ENCODE measurements at places on chromosomes 6 and 20. TPM values are rescaled to one million over a fixed set of nuclear protein-coding genes. Genes with fewer than 3 reads are reported as not detected.

- no peak for ATAC-seq
These were observed 329.5 kb upstream of the HSF2 start for GRCh38 chr6:122069932-122070331.

DNA sequence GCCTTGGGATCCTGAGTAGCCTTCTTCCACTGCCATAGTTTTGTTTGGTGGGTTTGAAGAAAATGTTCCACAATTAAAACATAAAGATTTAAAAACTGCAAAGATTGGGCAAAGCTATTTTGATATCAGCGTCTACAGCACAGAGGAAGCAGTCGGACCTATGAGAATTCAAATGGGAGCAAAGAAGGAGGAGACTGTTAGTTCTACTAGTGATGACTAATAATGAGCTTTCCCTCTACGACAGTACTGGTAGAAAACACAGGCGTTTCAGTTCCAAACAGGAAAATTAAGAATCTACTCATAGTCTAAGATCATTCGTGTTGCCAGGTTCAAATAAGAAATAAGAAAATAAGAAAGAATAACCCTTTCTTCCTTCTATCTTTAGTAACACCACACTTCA lies 121.2 kb downstream of the INSM1 start:
- ATAC-seq, result peak; percentile 32

- ATAC-seq, result no peak
These were observed 54.3 kb upstream of the APCDD1L start for GRCh38 chr20:58569241-58570125.

DNA sequence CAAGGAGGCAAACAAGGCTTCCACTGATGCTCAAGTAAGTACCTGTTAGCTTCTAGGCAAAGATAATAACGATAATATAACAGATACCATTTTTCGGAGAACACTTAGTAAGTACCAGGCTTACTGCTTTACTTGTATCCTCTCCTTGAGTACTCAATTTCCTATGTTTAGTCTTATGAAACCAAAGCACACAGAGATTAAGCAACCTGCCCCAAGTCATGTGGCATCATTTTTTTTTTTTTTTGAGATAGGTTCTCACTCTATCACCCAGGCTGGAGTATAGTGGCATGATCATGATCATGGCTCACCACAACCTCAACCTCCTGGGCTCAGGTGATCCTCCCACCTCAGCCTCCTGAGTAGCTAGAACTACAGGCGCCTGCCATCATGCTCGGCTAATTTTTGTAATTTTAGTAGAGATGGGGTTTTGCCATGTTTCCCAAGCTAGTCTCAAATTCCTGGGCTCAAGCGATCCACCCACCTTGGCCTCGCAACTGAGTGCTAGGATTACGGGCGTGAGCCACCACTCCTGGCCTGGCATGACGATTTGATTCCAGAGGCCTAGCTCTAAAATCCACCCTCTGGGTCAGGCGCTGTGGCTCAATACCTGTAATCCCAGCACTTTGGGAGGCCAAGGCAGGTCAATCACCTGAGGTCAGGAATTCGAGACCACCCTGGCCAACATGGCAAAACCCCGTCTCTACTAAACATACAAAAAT lies 14.0 kb downstream of the SPAG4 start:
- ATAC-seq, result no peak

GRCh38 chr20:17909869-17910321 lies 58.7 kb downstream of the SNX5 start:
- no peak for ATAC-seq

DNA sequence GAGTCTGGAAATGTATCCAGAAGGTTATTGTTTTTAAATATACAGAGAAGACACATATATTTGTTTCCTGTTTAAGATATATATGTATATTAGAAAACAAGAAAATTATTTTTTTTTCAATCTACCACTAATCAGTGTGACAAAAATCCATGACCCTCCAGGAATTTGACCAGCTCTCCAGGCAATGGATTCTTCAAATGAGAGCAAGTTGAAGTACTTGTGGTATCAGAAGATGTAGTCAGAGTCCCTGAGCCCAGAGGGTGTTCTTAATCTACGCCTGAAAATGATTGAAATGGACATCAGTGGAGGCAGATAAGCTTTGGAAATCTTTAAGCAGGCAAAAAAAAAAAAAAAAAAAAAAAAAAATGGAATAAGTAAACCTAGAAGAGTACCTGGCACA lies 186.5 kb upstream of the QKI start:
- no peak for ATAC-seq

DNA sequence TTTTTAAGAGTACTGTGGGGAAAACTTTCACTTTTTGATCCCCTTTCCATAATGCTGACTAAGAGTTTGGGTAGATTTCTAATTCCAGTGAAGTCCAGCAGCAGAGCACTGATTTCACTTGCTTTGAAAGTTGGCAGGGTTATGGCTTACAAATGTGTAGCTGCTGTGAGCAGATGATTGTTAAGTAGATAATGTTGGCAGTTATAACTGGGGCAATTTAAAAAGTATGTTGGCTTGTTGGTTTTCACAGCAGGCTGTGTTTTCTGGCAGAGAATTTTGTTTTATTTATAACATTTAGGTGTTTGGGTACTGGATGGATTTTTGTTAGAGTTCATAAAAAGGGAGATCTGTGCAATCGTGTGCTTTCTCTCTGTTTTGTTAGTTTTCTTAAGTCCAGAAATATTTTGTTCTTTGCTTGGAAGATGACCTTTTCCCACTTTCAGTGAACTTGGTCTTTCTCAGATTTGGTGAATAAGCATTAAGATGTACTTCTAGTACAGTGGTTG lies 31.4 kb downstream of the AFDN start:
- ATAC-seq, result no peak

DNA sequence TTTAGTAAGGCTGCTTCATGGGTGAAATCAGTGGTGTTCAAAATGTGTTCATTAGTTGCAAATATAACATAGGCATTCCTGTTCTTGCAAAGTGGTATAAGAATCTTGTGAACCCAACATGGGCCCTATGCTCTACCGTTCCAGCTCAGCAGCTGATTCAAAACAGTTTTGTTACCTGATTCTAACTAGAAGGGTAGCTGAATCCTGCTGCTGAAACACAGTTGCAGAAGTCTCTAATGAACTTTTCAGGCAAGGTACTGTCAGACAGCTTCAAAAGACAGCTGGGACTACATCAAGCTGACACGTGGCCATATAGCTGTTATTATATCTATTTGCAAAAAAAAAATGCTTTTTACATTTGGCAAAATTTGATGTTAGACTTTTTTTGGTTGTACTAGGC lies 22.7 kb downstream of the THEMIS start:
- peak; percentile 48 for ATAC-seq

DNA sequence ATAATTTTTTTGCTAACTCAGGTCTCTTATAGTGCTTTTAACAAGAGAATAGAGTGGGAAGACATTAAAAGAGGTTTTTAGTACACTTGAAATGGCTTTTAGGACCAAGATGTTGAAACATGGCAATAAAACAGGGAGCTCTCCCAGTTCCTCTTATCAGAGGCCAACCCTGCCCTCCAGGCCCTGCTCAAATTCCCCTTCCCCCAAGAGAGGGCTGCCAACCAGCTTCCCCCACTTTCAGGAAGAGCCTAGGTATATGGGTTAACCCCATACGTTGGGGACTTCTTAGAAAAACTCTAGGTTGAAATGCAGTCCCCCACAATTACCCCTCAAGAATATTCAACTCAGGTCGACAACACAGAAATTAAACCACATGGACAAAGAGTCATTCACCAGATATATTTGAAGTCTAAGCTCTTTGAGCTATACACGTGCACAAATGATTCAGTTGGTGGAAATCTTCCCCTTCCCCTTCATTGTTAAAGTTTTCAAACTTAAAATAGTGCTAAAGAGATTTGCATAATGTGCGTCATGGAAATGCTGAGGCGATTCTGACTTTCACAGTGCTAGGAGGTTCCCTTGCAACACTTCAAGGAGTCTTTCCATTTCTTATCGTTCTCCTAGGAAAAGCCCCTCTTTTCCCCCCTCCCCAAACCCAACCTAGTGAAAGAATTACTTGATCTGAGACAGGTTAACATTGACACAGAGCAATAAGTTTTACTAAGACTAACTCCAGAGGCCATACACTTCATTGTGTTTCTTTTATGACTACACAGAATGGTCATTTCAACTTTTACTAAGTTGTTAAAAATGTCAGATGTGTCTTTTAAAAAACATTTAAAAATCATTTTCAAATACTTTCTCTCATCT lies 49.8 kb upstream of the ENPP5 start:
- ATAC-seq, result peak; percentile 70

DNA sequence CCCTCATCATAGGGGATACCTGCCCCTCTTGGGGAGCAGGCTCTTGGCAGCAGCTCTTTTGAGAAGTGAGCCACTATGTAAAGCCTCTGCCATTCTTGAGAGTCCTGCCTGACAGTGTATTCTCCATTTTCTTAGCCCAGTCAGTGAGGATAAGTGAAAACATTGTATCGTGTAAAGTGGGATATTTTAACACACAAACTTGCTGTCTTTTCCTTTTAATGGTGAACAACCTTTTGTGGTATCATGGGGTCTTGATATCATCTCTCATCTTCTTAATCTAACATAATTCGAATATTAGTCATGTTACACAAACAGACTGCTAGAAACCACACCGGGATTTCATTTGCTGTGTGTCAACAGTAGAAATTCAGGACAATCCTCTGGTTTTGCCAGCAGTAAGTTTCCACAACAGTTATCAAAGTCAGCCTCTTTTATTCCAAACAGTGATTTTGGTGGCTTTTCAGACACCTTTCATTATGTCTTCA lies 136.2 kb downstream of the HIVEP1 start:
- ATAC-seq, result peak; percentile 19

- no peak for ATAC-seq
These were observed 48.2 kb upstream of the RALY start for GRCh38 chr20:33945391-33946081.

- no peak for ATAC-seq
These were observed 889.1 kb upstream of the MAP3K7 start for GRCh38 chr6:91476000-91476399.

GRCh38 chr20:58688840-58689239 lies 3.8 kb upstream of the NPEPL1 start:
- ATAC-seq, result no peak

- ATAC-seq, result no peak
These were observed 12.5 kb downstream of the GZF1 start for GRCh38 chr20:23374441-23374840.

GRCh38 chr6:138719011-138719635 lies 54.4 kb upstream of the CCDC28A start:
- ATAC-seq, result no peak

DNA sequence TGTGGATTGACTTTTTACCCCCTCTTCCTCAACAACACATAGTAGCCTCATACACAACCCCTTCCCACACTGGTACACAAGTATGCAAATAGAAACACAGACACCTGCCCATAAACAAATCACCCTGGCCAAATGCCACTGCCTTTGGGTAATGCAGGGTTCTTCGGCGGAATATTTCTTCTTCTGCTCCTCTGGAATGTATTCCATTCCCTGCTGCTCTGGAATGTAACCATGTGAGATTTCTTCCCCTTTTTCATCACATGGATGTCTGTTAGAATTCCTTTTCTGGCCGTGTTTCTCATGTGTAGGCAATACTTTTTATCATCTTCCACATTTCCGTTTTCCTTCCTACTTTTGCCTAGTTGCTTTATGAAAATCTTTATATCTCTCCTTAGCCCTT lies 76.1 kb upstream of the TPD52L1 start:
- ATAC-seq, result no peak

DNA sequence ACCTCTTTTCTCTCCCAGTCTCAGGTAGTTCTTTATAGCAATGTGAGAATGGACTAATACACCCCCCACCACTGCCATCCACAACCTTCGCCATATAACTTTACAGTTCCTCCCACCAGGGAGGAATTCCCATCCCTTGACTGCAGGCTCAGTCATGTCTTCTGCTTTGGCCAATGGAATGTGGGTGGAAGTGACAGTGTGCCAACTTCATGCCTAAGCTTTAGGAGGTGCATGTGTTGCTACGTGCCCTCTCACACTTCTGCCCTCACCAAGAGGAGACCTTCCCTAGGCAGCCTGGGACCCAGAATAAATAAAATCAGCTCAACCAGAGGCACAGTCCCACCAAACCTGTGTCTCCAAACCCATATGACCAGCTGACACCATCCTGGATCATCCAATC lies 33.0 kb upstream of the LRRN4 start:
- no peak for ATAC-seq

DNA sequence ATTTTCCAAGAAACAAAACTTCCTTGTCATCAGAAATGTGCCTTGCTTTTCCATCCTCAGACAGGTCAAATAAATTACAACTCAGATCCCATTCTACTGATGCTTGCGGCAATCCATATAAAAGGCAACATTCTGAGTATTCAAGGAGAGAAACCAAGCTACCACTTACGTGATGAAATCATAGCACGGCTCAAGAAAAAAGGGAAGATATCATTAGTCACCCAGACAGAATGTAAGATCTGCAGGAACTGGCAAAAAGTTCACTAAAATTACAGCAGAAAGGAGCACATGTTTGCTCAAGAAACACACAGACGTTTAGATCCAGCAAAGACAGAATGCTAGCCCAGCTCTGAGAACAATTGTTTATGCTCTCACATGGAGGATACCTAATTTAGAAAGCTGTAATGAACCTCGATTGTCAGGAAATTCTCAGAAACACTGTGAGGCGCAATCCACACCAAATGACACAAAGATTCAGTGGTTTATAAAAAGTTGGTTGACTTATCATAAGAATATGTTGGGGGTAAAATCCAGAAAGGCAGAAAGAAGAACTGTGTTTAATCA lies 304.2 kb downstream of the ADGRG6 start:
- no peak for ATAC-seq

DNA sequence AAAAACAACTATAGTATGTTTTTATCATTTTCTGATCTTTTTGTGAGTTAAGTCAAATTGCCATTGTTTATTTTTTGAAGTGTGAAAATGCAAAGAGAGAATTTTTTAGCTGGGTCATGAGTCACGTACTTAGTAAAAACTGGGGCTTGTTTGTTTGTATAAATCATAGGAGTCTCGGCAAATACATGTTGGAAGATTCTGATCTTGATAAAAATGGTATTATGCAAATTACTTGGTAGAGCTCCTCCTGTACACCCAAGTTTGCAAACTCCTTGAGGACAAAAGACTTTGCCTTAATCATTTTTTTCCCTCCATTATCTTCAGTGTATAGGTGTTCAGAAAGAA lies 25.8 kb downstream of the TBPL1 start:
- no peak for ATAC-seq

- no peak for ATAC-seq
These were observed 21.6 kb downstream of the TPX2 start for GRCh38 chr20:31760519-31761240.

SYCP2 gene
- total RNA-seq, result 6.7 TPM

AHCY gene
- total RNA-seq, result 94.5 TPM

CYP39A1 gene
- not detected for total RNA-seq

EEF1E1 gene
- total RNA-seq, result 31.3 TPM

FOXF2 gene
- total RNA-seq, result not detected

BHLHE23 gene
- not detected for total RNA-seq

PDE7B gene
- not detected for total RNA-seq

MCCD1 gene
- not detected for total RNA-seq

B3GAT2 gene
- total RNA-seq, result not detected

BPIFB2 gene
- not detected for total RNA-seq

C6orf132 gene
- 0.29 TPM for total RNA-seq

IFT52 gene
- 15.9 TPM for total RNA-seq

HLA-DPB1 gene
- 69.1 TPM for total RNA-seq

SAMD5 gene
- total RNA-seq, result not detected
